ENCODE measurements at places on chromosomes 6 and 20.

- no peak for DNase-seq
These were observed 802 bp downstream of the HDAC2 start for GRCh38 chr6:113969888-113970804.

DNA sequence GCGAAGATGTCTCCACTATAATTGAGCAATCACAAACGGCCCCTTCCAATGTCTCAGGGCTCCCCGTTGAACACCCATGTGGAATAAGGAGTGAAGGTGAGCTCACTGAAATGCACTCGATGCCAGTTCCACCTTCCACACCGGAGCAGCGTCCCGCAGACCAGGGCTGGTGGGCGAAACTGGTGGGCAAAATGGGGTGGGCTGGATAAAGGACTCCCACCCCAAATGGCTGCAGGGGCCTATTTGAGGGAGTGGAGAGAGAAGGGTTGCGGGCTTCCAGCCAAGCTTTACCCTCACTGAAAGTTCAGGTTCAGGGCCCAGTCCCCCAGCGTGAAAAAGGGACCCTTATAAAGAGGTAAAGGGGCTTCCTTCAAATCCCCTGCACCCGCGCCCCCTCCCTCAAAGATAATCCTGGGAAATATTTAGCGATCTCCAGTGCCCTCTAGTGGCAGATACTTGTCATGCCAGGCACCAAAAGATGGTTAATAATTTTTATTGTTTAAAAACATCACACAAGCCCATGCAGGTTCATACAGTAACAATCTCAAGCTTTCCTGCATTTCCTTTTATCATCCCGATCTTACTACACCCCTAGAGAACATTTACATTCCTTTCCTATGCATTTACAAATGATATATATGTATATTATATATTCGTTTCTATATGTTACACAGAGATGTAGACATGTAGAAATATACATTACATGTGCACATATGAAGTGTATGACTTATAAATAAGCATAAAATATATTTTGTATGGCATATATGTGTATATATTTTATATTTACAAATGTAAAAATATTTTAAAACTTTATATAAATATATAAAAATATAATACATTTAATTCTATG, 58.2 kb upstream of the NKX2-2 start:
- DNase-seq, result no peak

DNA sequence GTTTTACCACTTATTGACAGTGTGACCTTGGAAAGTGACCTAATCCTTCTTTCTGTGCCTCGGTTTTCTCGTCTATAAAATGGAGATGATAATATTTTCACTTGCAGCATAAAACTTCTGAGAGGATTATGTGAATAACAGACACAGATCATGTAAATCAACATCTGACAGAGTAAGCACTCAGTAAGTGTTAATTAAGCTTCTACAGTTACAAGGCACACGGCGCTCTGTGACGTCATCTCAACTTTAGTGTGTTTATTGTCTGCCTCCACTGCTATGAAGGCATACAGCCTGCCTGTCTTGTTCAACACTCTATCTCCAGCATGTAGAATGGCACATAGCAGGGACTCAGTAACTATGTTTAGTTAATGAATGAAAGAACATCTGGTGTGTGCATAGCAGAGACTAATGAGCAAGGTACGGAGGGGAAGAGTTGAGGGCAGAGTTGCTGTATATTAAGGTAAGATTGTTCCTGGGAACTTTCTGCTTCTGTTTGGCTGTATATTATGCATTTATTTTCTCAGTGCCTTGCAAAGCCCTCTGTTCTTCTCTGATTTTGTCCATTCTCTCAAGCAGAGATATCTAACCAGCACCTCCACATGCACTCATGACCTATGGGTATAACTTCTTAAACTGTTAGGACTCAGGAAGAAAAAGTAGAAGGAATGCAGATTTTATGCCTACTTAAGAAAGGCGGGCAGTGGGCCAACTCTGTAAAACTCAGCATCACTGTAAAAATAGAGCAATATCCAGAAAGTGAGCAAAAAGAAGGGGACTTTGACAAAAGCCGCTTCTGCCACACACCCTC, 66.4 kb upstream of the STMND1 start:
- no peak for DNase-seq

- no peak for DNase-seq
These were observed 23.5 kb upstream of the BACH2 start for GRCh38 chr6:90319979-90320685.

GRCh38 chr20:36432096-36432495, 109.2 kb upstream of the MYL9 start:
- DNase-seq, result no peak

GRCh38 chr20:50967586-50967985, 9.0 kb downstream of the MOCS3 start:
- no peak for DNase-seq

DNA sequence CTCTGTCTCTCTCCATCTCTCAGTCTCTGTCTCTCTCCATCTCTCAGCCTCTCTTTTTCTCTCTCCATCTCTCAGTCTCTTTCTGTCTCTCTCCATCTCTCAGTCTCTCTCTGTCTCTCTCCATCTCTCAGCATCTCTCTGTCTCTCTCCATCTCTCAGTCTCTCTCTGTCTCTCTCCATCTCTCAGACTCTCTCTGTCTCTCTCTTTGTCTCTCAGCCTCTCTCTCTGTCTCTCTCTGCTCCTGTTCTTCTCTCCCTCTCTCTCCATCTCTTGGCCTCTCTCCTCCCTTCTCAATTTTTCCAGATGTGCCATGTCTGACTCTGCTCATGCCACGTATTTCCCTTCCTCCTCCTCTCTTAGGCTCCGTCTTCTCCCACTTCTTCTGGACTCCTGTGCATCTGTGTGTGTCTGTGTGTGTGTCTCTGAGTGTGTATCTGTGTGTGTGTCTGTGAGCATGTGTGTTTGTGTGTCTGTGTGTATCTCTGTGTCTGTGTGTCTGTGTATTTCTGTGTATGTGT, 72.7 kb downstream of the SRC start:
- DNase-seq, result no peak
